ENCODE measurements at places on chromosomes 7 and 10.

- no peak for DNase-seq
Observed at GRCh38 chr10:100395626-100396025, 48.6 kb downstream of the SCD start.

DNA sequence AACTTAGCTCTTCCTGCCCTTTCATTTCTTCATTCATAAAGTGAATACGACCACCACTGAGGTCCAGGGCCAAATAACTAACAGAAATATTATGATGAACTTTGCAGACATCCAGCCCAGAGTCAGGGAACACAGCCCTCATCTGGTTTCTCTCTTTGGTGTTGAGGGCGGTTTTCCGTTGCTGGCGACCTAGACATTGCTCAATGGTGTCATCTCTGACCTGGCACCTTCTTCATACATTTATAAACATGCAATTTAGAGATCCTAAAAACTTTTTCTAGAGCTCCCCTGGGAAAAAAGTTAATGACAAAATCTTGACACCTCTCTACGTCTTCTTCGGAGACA, 324 bp upstream of the TET1 start:
- DNase-seq: no peak

DNA sequence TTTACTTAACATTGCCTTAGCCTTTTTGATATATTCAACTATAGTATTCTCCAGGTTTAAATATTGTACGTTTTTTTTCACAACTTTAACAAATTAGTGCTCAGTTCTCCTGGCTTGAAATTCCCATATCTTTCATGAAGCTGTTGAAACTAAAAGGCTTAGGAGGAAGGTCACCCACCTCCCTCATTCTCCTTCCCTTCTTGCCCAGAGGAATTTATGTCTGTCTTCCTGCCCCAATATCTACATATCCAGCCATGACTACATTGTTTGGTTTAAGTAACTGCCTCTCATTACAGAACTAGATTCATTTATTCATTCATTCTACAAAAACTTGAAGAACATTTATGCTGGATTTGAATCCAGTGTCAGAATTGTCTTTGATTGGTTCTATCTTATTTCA, 254.8 kb upstream of the C7orf33 start:
- no peak for DNase-seq

DNA sequence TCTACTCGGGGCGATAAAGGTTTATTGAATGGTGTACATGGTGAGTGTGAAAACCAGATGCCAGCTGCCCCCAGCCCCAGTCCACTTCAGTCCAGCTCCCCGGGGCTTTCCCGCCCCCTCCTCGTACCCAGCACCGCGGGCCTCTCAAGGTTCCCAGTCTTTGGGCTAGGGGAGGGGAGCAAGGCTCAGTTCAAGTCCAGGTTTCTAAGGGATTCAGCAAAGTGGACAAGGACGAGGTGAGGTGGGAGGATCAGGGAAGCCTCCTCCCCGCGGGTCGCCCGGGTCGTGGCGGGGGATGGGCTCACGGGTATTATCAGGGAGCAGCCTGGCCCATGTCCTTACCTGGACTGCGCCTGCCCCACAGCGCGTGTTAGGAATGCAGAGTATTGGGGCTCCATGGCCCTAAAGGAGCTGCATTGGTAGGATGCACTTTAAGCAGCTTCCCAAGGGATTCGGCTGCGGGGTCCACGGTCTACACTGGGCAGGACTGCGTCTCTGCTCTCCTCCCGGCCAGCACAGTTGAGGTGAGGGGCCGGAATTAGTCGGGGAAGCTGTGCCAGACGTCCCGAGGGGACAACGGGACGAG, 541 bp upstream of the PFKFB3 start:
- DNase-seq: peak; percentile 52

GRCh38 chr7:28091190-28091589, 89.4 kb downstream of the JAZF1 start:
- no peak for DNase-seq

Measured in H1 (cell line).